Neural progenitor cell (in vitro differentiated cells): ENCODE measurements at places on chromosomes 5 and 9. TPM values are rescaled to one million over a fixed set of nuclear protein-coding genes. Genes with fewer than 3 reads are reported as not detected.

DNA sequence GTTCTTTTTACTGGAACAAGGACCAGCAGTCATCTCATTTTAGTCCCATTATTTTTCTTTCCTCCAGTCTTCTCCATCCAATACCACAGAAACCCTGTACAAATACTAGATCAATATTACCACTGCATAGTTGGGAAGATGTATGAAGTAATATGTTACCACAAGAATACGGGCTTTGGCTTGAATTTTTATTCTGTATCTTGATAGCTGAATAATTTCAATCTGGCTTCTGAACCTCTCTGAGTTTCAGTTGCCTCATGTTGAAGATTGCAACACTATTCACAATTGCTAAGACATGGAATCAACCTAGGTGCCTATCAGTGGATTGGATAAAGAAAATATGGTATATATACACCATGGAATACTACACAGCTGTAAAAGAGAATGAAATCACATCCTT lies 82.9 kb downstream of the SGCD start:
- no peak for DNase-seq

DNA sequence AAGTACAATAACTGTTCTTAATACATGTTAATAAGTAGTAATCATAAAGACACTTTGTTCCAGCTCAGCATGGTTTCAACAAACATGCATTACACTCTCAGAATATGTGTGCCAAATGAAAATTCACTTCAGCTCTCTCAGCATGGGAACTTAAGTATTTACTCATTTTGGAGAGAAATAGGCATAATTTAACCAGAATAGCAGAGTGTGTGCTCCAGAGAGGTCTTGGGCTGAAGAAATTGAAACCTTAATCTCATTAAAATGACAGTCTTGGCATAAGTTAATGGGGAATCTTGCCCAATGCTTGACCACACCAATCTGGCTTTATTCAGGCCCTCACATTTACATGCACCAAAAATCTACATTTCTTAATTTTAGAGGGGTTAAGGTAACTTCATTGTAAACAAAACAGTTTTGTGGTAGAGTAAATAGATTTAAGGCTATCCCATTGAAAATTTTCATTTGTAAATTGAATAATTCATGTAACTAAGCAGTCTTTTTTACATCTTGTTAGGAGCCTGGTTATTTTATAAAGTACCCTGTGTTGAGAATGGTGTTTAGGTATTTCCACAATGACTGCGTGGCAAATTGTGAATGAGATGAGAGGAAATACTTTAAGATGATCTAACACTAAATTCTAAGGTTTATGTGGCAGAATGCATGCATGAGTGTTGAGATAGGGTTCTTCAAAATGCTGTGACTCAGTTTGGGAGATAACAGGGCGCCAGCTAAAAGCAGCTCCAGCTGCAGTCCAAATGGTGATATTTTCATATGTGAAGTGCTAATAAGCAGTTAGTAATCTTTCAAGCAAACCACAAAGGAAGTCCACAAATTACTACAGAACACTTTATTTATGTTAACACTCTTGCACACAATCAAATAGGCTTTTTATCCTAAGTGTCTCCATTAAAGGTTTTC lies 11.3 kb upstream of the LOX start:
- DNase-seq: no peak

GRCh38 chr5:73284220-73284795 lies 111.3 kb downstream of the TMEM174 start:
- DNase-seq: no peak

DNA sequence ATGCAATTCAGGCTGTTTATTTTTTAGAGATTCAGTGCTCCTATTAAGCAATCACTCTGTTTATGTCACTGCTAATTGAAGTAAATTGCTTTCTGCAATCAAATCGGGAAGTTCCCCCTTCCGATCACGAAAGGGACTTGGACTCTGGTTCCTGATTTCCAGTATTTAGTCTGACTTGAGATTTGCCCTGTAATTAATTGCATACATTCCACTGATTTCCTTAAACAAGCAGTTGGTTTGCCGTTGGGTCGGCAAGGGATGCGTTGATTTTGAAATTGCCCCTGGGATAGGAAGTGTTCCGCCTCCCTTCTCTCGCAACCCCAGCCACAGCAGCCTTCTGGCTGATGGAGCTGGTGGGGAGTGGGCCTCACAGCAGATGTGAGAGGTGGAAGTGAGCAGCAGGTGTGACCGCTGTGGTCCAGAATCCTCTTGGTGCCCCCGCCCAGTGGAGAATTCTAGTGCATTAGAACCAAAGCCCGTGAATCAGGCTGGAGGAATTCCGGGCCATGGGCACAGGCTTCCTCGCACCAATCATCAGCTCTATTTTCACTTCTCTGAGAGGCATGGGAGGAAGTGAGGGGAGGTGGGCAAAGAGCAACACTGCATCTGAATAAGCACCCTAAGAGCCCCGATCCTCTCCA lies 102.5 kb downstream of the SPRY4 start:
- DNase-seq: no peak

DNA sequence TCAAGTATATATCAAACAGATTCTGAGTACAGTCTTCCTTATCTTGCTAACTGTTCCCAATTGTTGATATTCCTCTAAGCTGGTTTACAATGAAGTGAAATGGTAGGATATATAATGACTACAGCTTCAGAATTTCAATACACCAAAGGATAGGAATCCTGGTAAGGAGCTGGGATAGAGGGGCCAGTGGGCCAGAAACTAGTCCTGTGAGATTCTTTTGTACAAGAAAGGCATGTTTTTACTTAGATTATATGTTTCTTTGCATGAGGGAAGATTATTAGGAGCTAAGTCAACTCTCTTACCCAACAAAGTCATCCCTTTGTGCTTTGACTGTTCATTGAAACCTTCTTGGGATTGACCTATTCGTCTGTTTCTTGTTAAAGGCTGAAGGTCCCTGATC lies 435.7 kb downstream of the PLK2 start:
- DNase-seq: no peak

DNA sequence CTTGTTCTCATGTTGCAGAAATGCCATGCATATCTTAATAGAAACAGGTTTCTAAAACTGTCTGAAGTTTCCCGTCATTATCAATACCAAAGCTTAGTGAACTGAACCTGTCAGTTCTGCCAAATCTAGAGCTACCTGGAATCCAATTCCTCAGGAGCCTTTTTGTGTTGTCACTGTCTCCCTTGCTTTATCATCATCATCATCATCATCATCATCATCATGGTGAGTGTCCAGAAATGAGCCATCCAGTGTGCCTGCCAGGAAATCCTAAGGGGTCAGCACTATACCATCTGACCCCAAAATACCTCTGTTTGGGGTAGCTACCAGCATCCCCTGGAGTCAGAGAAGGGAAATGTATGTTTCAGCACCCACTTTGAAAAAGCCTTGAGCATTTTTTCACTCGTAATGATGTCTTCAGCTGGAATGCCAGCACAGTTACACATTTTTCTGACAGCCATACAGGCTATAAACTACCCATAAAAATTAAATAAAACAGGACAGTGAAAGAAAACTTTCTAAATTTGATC lies 150.3 kb downstream of the NR2F1-AS1 start:
- peak; percentile 13 for DNase-seq

GRCh38 chr5:176727983-176728675 lies 80.8 kb downstream of the TSPAN17 start:
- DNase-seq: no peak

DNA sequence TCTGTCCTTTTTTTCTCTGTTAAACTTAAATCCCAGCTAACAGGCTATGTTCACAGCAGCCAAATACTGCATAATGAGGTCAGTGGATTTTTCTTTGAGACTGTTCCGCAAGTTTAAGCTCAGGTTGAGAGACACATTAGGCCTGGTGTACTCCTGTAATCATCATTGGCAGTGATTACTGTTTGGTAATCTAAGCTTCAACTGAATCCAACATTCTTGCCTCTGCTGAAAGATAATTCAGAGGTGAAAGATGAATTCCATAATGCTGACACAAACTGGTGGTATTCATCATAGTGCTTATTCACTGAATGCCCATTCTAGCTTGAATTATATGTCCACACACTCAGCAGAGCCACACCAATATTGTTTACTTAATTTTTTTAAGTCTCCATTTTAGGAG lies 108.5 kb downstream of the NFIB start:
- no peak for DNase-seq

DNA sequence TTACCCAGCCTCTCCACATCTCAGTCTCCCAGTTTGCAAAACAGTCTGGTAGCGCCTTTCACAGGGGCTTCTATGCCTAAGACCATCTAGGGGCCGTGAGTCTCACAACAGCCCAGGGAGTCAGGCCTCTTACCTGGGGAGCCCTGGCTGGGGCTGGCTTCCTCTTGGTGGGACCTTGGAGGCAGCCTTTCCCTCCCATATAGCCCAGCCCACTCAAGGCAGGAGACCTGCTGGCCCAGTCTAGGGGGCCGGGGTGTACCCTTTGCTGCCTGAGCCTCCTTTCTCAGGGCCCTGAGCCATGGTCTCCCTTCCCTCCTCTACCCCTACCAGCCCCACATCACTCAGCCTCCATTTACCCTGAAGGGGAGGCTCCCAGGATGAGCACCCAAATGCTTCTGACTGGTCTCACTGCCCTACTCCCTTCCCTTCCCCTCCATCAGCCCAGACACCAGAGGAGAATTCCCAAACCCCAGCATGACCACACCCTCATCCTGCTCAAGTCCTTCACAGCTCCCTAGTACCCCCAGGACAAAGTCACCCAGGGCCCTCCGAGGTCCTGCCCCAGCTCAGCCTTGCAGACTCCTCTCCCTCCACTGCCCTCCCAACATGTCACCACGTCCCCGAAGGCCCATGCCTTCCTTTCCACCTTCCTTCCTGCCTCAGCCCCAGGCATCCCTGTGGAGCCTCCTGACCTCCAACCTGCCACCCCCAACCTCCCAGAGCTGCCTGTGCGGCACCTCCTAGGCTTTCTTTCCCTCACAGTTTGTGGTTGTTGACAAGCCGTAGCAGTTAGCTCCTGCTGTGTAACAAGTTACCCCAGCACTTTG lies 55.3 kb downstream of the BARX1 start:
- DNase-seq: no peak

DNA sequence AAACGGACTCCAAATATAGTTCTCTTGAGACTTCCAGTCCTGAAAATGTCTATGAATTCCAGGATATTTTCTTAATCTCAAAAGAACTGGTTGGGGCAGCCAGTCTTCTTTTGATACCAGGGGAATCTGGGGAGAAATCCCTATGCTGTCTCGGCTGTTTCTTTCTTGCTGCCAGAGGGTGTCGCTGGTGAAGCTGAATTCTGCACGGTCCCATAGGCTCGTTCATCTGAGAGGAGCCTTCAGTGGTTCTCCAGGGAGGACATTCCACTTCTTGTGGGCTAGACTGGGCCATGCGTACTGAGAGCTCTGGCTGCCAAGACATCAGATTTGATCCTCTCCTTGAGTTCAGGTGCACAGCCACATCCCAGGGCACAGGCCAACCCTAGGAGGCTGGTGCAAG lies 155.0 kb upstream of the CLINT1 start:
- peak; percentile 63 for DNase-seq

GRCh38 chr9:127369428-127369827 lies 27.5 kb upstream of the SLC2A8 start:
- DNase-seq: no peak

The EXD3 gene
- 4.7 and 25.1 TPM in 2 replicates for total RNA-seq

The GABBR2 gene
- 0.03 TPM in 1 of 2 replicates, not detected in the other for total RNA-seq

The CCL28 gene
- 0.06 TPM in 1 of 2 replicates, not detected in the other for total RNA-seq

The ZFP2 gene
- total RNA-seq: 6.8 and 14.5 TPM in 2 replicates

The IRX1 gene
- total RNA-seq: 0.95 and 7.6 TPM in 2 replicates

The DAB2 gene
- total RNA-seq: 9.9 and 10.3 TPM in 2 replicates
